ENCODE measurements at places on chromosomes 6 and 20.

- DNase-seq = no peak
Observed at GRCh38 chr6:40386200-40386599, 201.0 kb downstream of the LRFN2 start.

DNA sequence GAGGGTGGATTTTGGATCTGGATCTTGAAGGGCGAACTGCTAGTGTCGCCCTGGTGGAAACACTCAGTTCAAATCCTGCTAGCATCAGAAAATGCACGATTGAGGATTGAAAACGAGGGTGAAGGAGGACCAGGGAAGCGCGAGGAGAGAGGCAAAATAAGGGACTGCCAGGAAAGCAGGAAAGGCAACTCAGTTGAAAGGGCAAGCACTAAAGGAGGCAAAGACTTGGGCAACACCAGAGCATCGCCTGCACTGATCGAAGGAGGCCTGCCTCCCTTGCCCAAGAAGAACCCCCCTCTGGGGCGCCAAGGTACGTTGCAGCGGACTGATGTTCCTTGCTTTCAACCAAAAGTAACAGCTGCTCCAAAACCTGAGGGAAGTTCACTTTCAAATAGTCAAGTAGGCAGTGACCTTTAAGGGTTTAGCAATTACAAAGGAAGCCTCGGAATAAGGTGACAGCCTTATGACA, 308 bp upstream of the COL21A1 start:
- DNase-seq = no peak

GRCh38 chr20:60101891-60102281, 143.7 kb downstream of the CDH26 start:
- DNase-seq = no peak

DNA sequence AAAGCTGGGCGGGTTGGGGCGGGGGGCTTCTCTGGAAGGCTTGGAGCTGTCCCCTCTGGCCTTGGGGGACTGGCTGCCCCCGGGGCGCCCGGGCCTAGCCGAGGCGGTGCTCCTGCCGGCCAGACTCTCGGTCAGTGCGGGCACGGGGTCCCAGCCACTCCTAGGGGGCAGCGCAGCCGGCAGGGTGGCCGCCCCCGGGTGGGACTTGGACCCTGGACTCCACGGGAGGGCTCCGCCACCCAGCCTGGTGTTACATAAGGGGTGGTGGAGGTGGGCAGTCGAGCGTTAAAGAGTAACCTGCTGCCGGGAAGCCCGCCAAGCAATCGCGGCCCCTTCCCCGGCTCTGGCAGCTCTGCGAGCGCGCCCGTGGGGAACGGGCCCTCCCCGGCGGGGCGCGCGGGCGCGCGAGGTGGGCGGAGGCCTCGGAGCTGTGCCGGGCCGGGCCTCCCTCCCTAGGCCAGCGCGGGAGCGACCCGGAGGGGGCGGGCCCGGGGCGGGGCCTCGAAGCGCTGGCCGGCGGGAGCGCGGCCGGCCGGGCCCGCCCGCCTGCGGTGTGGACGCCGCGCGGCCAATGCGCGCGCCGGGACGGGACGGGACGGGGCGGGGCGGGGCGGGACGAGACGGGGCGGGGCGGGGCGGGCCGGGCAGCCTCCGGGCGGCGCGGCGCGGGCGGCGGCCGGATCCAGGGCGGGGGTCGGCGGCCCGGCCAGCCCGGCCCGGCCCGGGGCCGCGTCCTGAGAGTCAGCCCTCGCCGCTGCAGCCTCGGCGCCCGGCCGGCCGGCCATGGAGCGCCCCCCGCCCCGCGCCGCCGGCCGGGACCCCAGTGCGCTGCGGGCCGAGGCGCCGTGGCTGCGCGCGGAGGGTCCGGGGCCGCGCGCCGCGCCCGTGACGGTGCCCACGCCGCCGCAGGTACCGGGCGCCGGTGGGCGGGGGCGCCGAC, at the start of gene SLC2A4RG:
TSS of gene SLC2A4RG (plus strand) at position 647 of the 940 bp plus-strand sequence. CDS start at position 784, 137 bp downstream.
- peak; percentile 89 for DNase-seq

DNA sequence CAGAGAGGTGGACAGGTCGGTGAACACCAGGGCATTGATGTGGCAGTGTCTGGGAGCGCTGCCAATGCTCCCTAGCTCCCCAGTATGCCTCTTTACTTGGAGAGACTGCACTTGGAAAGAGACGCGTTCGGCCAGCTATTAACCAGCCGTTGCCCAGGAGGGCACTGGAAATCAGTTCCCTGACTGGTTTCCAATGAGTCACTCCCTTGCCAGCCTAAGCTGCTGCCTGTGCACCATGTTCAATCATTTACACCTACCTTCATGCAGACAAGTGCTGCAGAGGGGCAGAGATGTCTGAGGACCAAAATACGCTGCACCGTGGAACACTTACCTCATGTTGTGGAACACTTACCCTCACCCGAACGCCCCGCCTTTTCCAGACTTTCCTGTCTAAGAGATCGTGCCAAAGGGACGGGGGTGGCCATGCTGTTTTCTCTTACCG, 151.6 kb downstream of the SOBP start:
- peak; percentile 63 for DNase-seq
